ENCODE measurements at places on chromosomes 3 and 15.

- DNase-seq, result no peak
Observed at GRCh38 chr15:63560741-63561448, 36.3 kb upstream of the FBXL22 start.

- no peak for DNase-seq
Observed at GRCh38 chr3:154275965-154276364, 48.3 kb downstream of the DHX36 start.

DNA sequence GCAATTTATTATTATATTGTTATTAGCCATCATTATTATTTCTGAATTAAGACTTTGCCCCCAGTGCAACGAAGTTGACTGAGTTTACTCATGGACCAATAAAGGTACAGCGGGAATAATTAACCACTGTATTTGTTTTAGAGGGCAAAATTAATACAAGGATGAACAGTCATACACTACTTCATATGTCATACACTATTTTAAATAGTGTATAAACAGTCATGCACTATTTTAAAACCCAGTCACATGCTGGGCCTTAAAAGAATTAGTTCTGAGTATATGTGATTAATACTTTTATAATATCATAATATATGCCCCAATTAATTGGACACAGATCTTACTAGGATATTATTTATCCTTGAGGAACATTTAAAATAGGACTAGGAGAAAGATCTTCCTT, 125.3 kb upstream of the NANOGP8 start:
- no peak for DNase-seq

GRCh38 chr3:32373276-32373675, 18.4 kb upstream of the CMTM7 start:
- no peak for DNase-seq

DNA sequence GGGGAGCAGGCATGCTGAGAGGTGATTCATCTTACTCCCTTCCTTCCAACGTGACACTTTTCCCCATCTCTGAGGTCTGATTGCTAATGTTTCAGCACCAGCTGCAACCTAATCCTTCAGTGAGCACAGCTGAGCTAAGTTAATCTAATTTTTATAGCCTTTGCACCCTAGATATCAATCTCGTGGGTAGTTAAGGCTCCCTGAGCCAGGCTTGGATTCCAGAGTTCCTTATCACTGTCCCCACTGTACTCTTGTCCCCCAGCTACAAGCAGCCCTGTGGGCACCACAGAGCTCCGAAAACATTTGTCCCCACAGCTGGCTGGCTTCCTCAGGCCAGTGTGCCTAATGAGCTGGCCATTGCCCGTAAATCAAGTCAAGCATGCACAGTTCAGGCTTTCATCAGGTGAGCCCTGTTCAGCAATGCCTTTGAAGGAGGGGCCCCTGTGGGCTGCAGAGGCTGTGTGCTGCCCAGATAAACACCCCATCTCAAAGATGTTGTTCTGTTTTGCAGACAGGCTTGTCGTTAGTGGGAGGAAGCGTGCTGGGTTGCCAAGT, 376.9 kb upstream of the RASGRP1 start:
- peak; percentile 17 for DNase-seq

GRCh38 chr3:98644168-98644567, 50.8 kb upstream of the CPOX start:
- DNase-seq, result no peak

- peak; percentile 95 for DNase-seq
Observed at GRCh38 chr3:99774467-99774866, 43.2 kb upstream of the CMSS1 start.

DNA sequence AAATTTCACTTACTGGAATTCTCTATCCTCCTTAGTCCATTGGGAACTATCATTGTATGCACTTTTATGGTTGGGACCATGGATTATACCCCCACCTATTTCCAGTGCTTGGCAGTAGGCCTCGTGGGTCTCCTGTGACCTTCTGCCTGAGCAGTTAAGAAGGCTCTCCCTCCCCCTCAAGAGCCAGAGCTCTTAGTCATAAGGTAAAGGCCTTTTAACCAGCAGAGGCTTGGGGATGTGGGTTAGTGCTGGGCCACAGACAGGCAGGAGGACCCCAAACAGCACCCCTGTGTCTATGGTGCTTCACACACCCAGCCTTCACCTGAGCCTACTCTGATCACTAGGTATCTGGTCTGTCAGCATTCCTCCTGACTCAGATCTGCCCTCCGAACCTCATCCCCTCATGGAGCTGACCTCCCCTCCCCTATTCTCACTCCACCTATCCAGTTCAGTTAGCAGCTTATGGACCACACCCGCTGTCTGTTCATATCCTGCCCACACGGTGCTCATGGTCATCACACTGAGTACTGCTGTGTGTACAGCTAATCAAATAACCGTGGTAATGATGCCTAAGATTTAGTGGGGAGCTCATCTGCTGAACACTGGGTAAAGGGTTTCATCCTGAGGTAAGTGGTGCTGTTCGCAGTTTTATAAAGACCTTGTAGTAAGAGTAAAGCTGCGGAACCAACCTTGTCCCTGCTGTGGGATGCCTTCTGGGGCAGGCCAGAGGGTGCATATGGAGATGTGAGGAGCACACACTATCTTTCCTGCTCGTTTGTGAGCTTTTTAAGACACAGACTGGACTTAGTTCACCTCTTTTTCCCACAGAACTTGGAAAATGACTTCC, 40.9 kb downstream of the KLHL18 start:
- DNase-seq, result peak; percentile 68

DNA sequence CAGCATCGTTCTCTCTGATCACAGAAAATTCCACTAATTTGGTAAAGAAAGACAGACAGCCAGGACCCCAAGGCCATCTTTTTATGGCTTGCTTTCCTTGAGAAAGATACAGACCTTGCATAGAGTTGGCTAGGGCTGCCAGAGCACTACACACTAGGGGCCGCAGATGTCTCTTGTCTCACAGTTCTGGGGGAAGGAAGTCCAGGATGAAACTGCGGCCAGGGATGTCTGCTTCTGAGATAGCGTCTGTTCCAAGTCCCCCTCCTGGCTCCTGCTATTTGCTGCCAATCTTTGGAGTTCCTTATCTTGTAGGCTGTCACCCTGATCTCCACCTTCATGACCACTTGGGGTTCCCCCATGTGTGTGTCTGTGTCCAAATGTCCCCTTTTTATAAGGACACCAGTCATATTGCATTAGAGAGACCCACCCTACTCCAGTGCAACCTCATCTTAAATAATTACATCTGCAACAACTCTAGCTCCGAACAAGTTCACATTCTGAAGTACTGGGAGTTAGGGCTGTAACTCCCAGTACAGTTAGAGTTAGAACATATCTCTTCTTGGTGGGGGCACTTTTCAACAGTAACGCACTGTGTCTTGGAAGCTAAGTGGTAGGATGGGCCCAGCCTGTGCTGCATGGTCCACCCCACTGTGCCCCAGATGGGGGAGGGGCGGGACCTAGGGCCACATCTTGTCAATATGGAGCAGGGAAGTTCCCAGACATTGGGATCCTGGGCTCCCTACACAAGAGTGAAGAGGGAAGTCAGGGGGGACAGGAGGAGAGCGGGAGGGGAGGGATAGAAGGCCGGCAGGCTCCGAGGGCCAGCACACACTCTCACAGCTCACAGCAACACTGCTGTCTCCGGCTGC, 42.2 kb downstream of the KLF15 start:
- no peak for DNase-seq

GRCh38 chr3:171026597-171027293, at the start of gene SLC2A2:
TSS of gene SLC2A2 (minus strand) at chr3:171026720. CDS start at chr3:171026670, 50 bp downstream.
- DNase-seq, result no peak

GRCh38 chr15:91040856-91041255, 18.5 kb upstream of the VPS33B start:
- DNase-seq, result peak; percentile 46

- no peak for DNase-seq
Observed at GRCh38 chr3:37505415-37505814, 331.0 kb upstream of the LRRFIP2 start.

DNA sequence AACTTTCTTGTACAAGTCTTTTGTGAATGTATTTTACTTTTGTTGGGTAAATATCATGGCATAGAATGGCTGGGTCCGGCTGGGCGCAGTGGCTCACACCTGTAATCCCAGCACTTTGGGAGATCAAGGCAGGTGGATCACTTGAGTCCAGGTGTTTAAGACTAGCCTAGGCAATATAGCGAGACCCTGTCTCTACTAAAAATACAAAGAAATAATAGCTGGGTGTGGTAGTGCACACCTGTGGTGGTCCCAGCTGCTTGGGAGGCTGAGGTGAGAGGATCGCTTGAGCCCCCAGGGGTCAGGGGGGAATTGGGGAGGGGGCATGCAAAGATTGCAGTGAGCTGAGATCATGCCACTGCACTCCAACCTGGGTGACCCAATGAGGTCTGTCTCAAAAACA, 52.9 kb downstream of the ANP32A start:
- no peak for DNase-seq

- no peak for DNase-seq
Observed at GRCh38 chr15:85925649-85926237, 131.0 kb upstream of the KLHL25 start.

GRCh38 chr3:55245351-55245750, 241.8 kb downstream of the WNT5A start:
- DNase-seq, result no peak

DNA sequence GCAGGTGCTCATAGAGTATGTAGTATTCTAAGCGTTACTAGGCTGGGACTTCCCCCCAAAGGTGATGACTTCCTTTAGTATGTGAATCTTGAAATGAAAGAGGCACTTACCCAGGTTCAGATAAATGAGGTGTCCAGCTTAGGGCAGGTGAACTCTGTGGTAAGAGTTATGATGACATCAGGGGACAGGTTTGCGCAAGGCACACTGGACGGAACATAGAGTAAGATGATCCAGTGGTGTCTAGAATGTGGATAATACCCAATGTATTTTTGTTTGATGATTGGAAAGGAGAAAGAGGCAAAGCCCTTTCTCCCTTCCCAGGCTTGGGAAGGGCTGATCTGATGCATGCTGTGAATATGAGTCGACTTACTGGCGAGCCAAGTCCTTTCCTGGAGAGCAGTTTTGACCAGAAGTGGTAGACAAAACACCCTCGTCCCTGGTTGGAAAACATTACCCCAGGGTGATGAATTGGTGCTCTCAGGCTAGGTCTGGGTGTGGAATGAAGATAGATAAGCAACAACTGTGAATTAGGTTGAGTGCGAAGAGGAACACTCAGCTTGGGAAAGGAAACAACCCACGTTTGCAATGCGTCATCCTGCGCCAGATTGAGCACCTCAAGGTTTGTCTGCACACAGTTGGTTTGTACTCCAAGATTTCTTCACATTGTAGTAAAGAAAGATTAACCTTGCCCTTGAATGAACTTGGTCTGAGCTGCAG, 124.2 kb downstream of the GHSR start:
- peak; percentile 78 for DNase-seq

- DNase-seq, result peak; percentile 47
Observed at GRCh38 chr3:153242896-153243295, 80.9 kb downstream of the RAP2B start.

- DNase-seq, result peak; percentile 59
Observed at GRCh38 chr3:54047568-54047967, 74.8 kb upstream of the CACNA2D3 start.

DNA sequence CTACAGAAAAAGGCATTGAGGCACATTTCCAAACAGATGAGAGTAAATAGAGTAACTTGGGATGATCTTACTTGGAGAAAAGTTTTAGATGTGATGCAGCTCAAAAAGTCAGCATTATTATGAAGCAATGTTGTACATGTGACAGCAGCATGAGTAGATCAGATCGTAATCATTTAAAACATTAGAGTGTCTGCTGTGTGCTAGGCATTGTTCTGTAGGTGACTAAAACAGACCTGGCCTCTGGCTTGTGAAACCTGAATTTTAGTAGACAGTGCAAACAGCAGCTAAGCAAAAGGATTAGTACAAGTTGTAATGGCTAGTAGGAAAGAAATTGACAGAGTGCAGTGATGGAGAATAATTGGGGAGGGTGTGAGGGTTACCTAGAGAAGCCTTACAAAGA, 15.1 kb downstream of the UBE2E1 start:
- DNase-seq, result peak; percentile 47

DNA sequence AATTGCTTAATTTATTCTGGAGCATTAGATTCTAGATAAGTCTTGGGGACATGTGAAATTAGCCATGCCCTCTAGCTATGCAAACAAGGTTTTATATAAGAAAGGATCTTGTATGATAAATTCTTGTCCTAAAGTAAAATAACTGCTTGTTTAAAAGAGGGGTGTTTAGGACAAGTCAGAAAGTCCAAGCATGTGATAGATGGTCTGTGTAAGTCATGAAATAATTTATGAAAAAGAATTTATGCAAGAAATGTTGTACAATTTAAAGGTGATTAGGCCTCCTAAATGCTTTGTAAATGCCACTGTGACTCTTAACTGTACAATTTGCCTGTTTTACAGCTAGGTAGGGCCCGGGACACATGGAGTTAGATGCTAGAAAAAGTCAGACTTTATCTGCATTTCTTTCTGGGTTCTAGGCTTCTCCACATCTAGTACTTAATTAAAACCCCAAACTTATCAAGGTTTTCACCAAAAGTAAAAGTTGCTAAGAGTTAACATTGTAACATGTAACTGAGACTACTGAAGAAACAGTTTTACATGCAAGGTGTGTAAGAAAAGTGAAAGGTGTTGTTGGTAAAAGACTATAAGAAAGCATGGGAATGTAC, 13.2 kb downstream of the LINS1 start:
- DNase-seq, result no peak

DNA sequence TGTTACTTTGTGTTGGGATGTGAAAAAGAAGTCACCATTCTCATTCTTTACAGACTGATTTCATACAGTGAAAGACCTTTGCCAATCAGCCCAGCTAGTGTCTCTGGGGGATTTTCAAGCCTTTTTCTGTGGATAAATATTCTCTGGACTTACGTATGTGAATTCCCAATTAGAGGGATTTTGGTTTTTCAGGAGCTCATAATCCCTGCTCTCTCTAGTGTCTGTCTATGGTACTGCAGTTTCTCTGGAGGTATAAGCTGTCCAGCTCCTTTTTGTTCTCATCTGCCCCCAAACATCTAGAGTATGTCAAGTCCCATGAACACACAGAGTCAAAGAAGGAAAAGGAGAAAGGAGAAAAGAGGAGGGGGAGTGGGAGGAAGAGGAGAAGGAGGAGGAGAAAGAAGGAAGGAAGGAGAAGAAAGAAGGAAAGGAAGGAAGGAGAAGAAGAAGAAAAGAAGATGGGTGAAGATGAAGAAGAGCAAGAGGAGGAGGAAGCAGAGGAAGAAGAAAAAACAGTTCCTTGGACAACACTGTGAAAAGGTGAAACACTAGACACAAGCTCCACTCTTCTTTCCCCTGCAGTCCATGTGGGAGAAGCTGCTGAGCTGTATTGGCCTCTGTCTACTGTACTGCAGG, 218.6 kb downstream of the GREM1 start:
- DNase-seq, result peak; percentile 47

DNA sequence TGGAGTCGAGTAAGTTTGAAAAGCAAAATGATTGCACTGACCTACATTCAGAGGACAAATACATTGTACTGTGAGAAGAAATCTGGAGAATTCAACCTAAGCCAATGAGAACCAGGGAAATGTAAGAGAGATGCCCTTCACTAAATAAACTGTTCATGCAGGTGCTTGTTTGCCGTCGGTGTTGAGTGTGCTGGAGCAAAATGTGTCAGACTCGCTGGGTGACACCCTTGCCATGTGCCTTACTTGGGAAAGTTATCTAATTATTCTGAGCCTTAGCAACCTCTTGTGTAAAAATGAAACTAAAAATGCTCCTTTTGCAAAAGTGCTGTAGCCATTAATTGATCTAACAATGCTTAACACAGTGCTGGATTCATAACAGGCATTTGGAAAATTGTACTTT, 140.4 kb downstream of the GABRB3 start:
- DNase-seq, result no peak
